Ascending aorta (tissue), 2 donors: ENCODE measurements at places on chromosomes 11 and 22.
A peak's percentile ranks its signal among the peaks of the same experiment; 100 is the strongest.

DNA sequence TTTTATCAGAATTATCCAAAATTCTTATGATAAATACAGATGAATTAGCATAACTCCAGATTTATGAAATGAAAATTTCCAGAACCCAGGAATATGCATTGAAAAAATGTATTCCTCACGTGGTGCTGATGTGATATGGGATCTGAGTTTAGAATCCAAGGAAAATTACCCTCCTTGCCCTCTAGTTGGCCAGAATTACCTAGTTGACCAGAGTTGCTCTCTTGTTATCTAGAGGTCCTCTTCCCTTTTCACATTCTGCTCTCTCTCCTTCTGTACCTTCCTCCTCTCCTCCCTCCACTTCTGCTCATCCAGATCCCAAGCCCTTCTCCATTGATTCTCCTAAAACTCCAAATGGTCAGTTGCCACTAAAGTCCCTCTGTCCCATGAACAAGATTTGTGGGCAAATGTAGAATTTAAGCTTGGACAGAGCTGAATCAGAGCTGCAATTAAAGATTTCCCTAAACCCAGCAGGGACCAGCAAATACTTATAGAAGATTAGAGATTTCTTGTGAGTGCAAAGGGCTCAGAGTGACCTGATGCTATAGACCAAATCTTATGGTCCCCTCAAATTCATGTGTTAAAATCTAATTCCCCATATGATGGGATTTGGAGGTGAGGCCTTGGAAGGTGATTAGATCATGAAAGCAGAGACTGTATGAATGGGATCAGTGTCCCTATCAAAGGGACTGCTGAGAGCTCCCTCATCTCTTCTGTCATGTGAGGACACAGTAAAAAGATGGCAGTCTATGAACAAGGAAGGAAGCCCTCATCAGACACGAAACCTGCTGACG lies 103.2 kb upstream of the IGLL5 start:
- H3K27me3 ChIP-seq = peaks cover 4% of the 10 kb centered on the region
- no peaks in the 10 kb centered on the region for H3K36me3 ChIP-seq
- no peak overlapping the region for H3K27ac ChIP-seq
- DNase-seq = no peak

GRCh38 chr22:31935961-31936635 lies 8.2 kb upstream of the YWHAH start:
- DNase-seq = no peak
- no peaks in the 10 kb centered on the region for H3K36me3 ChIP-seq
- H3K4me1 ChIP-seq = no peaks in the 10 kb centered on the region
- H3K27ac ChIP-seq = no peak overlapping the region
- H3K27me3 ChIP-seq = no peaks in the 10 kb centered on the region

- DNase-seq = no peak
- H3K4me3 ChIP-seq = no peak overlapping the region
- H3K36me3 ChIP-seq = no peaks in the 10 kb centered on the region
- no peak overlapping the region for H3K27ac ChIP-seq
- no peaks in the 10 kb centered on the region for H3K4me1 ChIP-seq
These were observed 38.3 kb upstream of the CXCR5 start for GRCh38 chr11:118845369-118845768.

- H3K27ac ChIP-seq = no peak overlapping the region
- DNase-seq = no peak
These were observed 33.8 kb downstream of the EHF start for GRCh38 chr11:34654483-34655334.

DNA sequence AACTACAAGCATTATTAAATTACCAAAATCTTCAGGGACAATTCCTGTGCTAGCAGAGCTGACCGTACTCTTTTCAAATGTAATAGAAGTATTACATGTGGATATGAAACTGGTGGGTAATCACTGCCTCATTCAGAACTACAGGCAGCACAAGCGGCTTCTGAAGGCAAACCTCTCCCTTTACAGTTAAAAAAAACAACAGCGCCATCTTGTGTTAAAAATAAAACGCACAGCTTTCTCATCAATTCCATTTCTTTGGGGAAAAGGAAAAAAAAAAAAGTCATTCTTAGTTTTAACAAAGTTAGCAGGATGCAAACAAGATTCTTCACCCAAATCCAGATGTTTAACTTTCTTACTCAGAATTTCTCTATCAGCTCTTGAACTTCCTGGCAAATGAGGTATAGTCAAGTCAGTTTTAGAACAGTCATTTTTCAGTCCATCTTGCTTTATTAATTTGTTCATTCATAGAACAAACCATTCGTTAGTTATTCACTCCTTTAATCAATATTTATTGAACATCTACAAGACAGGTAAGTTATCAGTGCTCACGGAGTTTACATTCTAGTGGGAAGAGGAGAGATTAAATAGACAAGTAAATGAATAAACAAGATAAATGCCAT lies 331.8 kb upstream of the MPPED2 start:
- H3K4me3 ChIP-seq = no peak overlapping the region
- no peaks in the 10 kb centered on the region for H3K36me3 ChIP-seq
- H3K27ac ChIP-seq = no peak overlapping the region

DNA sequence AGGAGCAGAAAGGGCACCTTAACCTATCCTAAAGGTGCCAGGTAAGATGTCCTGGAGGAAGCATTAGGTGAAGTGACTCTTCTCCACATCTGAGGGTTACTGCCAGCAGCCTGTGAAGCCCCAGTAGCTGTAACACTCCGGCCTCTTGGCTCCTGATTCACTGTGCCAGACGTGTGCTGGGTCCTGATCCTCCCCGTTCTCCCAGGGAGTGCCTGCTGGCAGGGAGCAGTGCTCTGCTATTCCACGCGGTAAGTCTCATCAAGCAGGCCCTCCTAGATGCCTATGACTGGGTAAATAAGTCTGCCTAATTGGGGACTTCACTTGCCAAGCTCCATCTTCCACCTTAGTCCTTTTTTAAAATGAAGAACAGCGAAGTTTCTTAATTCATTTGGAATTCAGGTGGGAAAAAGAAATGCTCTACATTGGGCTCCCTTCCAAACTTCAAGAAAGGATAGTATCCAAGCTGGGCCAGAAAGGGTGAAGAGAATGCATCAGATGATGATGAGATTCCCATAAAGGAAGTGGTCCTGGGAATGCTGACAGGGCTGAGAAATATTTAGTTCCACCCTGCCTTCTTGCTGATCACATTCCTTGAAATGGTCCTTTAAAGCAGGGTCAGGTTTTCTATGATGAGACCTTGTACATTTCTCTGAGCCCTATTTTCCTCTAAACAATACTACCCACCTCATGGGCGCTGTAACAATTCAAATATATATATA lies 188.0 kb downstream of the MAML2 start:
- no peak overlapping the region for H3K4me3 ChIP-seq
- H3K4me1 ChIP-seq = peaks cover 46% of the 10 kb centered on the region
- no peaks in the 10 kb centered on the region for H3K36me3 ChIP-seq
- peak overlapping the region; percentile 64 for H3K27ac ChIP-seq

DNA sequence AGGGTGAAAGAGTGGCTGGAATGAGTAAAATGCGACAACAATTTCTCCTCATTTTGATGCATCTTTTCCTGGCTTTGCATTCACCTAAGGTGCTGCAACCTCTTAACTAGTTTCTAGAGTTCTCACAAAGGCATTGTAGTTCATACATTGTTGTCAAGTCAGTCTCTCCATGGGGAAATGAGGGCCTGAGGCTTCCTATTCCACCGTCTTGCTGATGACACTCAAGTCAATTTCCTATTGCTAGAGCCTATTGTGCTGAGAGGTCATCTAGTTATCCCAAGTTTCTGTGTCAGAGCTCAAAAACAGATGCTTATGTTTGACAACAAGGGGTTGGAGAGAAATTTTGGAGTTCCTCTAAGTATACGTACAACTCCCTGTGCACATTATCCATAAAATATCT lies 11.6 kb upstream of the MS4A6A start:
- DNase-seq = no peak
- H3K4me1 ChIP-seq = no peaks in the 10 kb centered on the region
- no peaks in the 10 kb centered on the region for H3K36me3 ChIP-seq

- no peak overlapping the region for H3K27ac ChIP-seq
- H3K4me1 ChIP-seq = no peaks in the 10 kb centered on the region
- H3K36me3 ChIP-seq = no peaks in the 10 kb centered on the region
- no peak overlapping the region for H3K4me3 ChIP-seq
- DNase-seq = no peak
These were observed 82.2 kb downstream of the BUD13 start for GRCh38 chr11:116690611-116691010.

DNA sequence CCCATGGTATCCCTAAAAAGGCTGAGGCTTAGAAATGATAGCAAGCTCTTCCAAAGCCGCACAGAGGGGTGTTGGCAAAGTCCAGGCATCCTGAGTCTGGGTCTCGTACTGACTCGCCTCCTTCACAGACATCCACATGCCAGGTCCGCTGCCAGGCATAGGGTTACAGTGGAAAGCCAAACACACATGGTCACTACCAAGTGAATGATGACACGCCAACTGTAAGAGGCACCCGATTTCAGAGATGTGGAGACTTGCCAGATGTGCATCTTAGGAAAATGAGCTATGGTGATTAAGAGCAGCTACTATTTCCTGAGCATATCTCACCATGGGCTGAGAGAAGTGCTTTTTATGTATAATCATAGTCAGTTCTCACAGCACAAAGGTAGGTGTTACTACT lies 314.9 kb downstream of the MIAT start:
- no peaks in the 10 kb centered on the region for H3K27me3 ChIP-seq
- no peak overlapping the region for H3K4me3 ChIP-seq
- no peaks in the 10 kb centered on the region for H3K4me1 ChIP-seq

DNA sequence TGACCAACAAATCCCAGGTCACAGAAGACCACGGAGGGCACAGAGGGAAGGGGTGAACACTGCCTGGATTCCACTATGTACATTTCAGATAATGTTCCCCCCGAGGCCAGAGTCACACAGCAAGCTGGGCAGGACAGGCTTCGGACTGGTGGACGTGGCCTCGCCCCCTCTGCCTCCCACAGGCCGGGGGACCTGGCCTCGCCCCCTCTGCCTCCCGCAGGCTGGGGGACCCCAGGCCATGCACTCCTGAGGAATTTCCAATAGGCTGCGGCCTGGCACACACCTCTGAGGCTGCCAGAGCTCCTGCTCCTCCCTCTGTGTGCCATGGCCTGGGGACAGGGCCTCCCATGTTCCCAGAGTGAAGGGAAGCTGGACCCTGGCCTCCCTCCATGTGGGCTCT lies 1352.8 kb downstream of the BRD1 start:
- no peaks in the 10 kb centered on the region for H3K27me3 ChIP-seq
- H3K27ac ChIP-seq = no peak overlapping the region
- no peak for DNase-seq
- H3K4me1 ChIP-seq = no peaks in the 10 kb centered on the region
- H3K36me3 ChIP-seq = no peaks in the 10 kb centered on the region
- H3K4me3 ChIP-seq = no peak overlapping the region

- no peak overlapping the region for H3K4me3 ChIP-seq
- no peaks in the 10 kb centered on the region for H3K4me1 ChIP-seq
- no peaks in the 10 kb centered on the region for H3K27me3 ChIP-seq
- DNase-seq = no peak
- H3K27ac ChIP-seq = no peak overlapping the region
These were observed 132.2 kb downstream of the NAV2 start for GRCh38 chr11:19844806-19845205.

DNA sequence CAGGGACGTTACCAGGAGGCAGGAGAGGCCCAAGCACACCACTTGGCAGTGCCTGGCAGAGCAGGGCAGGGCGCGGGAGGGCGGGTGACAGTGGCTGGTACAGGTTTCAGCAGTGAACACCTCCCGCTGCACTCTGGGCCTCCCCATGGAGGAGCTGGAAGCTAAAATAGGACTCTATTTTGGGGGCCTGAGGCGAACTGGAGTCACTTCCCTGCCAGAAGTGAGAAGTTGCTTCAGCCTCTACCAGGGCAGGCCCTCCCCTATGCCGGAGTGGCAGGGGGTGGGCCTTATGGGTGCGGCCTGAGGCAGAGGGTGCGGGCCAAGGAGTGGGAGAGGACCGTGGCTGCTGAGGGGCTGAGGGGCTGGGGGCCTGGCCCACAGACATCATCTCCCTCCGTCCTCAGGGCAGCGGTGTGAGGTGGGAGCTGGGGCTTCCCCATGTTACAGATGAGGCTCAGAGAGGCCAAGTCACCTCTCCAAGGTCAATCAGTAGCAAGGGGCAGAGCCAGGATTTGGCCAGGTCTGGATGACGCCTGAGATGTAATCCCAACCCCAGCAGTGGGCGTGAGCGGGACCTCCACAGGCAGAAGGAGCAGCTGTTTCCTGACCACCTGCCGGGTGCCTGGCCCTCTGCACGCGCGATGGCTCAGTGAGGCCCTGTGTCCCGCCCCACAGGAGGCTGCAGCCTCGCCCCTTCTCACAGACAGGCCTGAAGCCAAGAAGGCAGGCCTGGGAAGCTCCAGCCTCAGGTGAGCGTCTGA lies 39.3 kb downstream of the KCNJ4 start:
- peaks cover 4% of the 10 kb centered on the region for H3K4me1 ChIP-seq
- no peak overlapping the region for H3K27ac ChIP-seq
- no peaks in the 10 kb centered on the region for H3K36me3 ChIP-seq
- peak; percentile 60 for DNase-seq
- H3K27me3 ChIP-seq = no peaks in the 10 kb centered on the region
- no peak overlapping the region for H3K4me3 ChIP-seq

DNA sequence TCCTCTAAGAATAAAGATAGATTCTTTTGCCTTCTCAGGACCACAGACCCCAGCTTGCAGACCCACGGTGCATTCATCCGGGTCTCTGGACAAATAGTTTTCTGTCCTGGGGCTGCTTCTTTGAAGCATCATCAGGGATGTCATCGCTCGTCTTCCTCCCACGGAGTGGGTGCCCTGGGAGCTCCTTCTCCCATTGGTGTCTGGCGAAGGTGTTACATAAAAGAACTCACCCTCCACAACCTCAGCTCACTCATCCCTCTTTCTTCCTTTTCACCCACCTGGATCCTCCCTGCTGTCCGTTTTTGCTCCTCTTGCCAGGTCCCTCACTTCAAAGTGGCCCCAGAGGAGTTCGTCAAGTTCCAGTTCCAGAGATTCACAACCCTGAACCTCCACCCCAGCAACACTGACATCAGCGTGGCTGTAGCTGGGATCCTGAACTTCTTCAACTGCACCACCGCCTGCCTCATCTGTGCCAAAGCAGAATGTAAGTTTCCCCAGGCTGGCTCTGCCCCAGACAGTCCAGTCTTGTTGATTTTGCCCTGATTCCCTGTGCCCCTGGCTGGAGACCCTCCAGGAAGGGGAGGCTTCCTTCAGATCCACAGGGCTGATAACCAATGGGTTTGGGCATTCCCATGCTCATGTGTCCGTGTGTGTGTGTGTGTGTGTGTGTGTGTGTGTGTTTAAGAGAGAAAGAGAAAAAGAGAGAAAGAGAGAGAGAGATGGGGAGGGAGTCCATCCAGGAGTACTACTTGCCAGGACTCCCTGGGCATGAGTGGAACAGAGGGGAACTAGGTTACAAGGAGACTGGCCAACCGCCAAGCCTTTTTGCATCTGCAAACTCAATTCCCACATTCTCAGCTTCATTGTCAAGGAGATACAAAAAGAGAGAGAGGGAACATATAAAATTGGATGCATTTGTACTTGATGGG lies 204.2 kb upstream of the TBCEL start:
- H3K4me1 ChIP-seq = no peaks in the 10 kb centered on the region
- H3K4me3 ChIP-seq = no peak overlapping the region
- no peak overlapping the region for H3K27ac ChIP-seq
- DNase-seq = no peak
- no peaks in the 10 kb centered on the region for H3K27me3 ChIP-seq

- DNase-seq = peak; percentile 24
- H3K36me3 ChIP-seq = no peaks in the 10 kb centered on the region
- no peak overlapping the region for H3K27ac ChIP-seq
- no peak overlapping the region for H3K4me3 ChIP-seq
These were observed 76.2 kb downstream of the BRD1 start for GRCh38 chr22:49751318-49751965.

- no peak overlapping the region for H3K27ac ChIP-seq
- H3K27me3 ChIP-seq = no peaks in the 10 kb centered on the region
- no peaks in the 10 kb centered on the region for H3K36me3 ChIP-seq
- DNase-seq = no peak
- H3K4me1 ChIP-seq = no peaks in the 10 kb centered on the region
- no peak overlapping the region for H3K4me3 ChIP-seq
These were observed 40.3 kb upstream of the AMOTL1 start for GRCh38 chr11:94727819-94728218.
